Calu3 (cell line): ENCODE measurements at places on chromosomes 5 and 9.

DNA sequence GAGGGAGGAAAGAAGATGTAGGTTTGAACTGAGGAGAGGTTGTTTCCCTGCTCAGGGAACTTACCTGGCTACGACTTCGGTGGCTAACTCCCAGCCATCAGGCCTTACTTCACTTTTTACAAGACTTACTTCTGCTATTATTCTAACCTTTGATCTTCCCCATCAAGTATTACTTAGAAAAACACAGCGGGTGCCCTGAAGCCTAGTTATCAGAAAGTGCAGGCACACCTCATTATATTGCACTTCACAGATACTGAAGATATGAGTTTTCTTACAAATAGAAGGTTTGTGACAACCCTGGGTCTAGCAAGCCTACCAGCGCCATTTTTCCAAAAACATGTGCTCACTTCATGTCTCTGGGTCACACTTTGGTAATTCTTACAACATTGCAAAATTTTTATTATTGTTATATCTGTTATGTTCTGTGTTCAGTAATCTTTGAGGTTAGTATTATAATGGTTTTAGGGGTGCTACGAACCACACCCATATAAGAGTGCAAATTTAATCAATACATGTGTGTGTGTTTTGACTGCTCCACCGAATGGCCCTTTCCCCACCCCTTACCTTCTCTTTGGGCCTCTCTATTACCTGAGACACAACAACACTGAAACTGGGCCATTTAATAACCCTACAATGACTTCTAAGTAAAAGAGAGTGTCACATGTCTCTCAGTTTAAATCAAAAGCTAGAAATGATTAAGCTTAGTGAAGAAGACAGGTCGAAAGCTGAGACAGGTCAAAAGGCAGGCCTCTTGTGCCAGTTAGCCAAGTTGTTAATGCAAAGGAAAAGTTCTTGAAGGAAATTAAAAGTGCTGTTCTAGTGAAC lies 2102.7 kb upstream of the WWC1 start:
- no peak for DNase-seq

DNA sequence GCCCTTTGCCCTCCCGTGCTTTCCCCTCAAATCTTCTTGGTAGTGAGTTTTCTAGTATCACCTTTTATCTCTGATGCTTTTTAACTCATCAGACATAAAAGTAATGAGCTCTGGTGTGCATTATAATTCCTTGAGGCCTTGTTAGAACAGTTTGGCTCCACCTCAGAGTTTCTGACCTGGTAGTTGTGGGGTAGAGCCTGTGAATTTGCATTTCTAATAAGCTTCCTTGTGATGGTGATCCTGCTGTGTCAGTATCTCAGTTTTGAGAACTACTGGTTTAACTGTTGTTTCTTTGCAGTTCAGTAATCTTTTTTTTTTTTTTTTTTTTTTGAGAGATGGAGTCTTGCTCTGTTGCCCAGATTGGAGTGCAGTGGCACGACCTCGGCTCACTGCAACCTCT lies 31.1 kb downstream of the UBE2D2 start:
- no peak for DNase-seq

DNA sequence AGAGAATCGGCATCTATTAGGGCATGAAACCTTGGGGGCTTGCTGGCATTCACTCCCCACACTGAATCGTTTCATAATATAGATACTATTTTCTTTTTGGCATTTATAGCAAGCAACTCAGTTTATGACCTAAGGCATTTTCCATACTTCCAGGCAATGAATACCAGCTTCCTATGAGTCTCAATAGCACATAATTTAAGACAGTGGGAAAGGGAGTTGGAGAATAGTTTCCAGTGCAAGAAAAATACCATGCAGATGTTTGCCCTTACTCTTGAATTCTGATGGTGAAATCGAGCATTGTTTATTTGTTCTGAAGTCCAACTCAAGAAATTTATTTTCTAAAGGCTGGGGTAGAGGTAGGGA lies 175.8 kb upstream of the KLF9 start:
- DNase-seq = no peak

- no peak for DNase-seq
Measured at GRCh38 chr5:72364171-72364570, 44.0 kb downstream of the PTCD2 start.

DNA sequence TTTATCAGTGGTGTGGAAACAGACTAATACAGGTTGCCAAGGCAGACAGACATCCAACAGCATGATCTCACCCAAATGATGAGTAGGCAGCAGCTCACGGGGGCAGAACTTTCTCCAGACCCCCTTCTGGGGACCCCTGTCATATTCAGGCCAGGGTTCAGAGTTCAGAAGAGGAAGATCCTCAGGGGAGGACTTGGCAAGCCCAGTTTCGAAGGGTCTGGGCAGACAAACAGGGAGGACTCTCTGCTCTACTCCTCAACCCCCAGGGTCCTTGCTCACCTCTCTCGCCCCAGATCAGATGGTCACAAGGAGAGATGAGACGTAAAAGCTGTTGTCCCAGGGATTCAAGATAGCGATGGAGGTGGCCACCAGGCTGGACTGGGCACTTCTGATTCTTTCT lies 215.1 kb upstream of the MVB12B start:
- no peak for DNase-seq

GRCh38 chr5:50886657-50887345 lies 220.4 kb downstream of the PARP8 start:
- DNase-seq = no peak

DNA sequence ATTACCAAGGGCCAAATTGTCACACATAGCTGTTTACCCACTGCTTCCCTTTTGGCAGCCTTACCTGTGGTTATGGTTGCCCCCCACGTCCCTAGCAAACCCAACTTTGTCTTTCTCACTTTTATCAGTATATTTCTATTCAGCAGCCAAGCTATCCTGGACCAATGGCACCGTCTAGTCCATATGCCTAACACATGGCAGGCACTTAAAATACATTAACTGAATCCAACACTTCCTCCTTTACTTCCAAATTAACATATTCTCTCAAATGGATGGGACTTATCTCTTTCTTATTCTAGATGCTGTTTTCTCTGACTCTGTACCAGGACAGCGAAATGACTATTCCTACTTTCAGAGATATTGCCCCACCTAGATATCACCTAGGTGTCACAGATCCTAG lies 50.9 kb upstream of the SLC44A1 start:
- DNase-seq = no peak

DNA sequence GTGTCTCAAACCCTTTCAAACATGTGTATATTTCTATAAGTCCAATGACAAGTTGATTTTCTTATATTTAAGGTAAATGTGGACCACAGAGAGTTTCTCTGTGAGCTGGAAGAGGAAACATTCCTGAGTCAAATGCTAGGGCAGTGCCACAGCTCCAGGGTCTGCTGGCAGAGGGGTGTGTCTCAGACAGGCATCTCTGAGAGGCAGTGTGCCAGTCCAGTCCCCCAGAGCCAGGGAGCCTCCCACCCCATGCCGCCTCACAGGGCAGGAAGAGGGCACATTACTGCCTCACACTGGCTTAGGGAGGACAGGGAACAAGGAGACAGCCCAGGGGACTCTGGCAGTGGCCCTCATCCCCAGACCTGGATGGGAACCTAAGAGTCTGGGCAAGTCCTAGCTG lies 120.2 kb downstream of the TENT4A start:
- DNase-seq = no peak

DNA sequence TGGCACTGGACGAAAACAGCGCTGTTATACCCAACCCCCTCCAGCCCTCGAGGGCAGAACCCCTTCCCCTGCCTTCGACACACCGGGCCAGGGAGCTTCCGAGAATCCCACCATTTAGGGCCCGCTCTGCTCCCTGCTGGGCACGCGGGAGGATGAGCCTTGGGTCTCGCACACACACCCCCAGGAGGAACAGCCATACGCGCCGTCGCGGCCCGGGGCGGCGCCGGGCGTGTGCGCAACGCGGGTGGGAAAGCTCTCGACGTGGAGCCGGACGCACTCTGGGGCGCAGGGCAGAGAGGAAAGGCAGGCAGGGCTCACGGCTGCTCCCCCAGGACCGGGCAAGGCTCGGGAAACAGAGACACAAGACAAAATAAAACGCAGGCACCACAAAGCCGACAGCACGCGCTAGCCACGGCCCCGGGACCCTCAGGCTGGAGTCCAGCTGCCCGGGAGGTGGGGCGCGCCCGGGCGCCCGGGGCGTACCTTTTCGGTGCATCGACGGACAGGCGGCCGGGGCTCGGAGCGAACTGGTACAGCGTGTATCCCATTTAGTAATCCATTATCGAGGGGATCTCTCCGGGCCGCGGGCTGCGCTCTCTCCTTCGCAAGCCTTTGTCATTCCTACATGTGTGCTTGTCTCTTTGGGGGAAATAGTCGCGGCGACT lies 789 bp downstream of the SEMA6A start:
- peak; percentile 49 for DNase-seq

DNA sequence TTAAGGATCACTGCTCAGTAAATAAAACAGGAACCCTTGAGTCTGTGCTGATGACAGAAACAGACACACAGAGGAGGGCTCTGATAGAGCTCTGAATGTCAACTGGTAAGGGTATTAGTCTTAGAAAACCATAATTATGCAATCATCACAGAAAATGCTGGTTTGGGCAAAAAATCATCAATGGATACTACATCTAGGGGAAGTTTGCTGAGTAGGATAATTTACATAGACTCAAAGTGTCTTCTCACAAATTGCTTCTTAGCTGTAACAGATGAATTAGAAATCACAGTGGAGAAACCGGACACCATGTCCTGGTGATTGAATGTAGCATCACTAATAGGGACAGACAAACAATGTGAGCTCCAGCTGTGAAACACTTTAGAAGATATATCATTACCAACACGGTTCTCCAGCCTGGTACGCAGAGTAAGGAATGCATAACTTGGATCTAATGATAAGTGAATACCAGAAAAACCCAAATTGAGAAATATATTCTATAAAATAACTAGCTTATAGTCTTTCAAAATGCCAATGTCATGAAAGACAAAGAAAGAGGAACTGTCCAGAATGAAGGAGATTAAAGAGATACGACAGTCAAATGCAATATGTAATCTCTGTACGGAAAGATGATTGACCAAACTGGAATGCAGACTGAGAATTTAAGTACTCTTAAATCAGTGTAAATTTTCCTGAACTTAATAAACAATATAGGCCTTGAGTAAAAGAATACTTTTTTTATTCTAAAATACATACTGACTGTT lies 17.3 kb downstream of the CHD1 start:
- DNase-seq = no peak

GRCh38 chr5:76788362-76788761 lies 30.5 kb upstream of the F2RL1 start:
- DNase-seq = peak; percentile 59

DNA sequence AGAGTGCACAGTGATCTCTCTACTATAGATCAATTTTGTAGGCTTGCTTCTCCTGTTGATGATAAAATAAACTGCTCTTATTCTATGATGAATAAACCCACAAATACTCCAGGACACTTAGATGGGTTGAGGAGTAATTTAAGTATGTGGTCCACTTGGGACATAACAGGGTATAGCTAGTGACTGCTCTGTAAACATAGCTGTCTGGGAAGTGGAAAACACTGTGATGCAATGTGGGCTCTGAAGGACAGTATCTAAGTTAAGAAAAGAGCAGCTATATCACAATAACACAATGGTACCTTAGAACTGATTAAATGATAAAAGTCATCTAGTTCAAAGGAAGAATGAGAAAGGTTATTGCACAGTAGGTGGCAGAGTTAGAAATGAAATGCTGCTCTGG lies 294.3 kb upstream of the HAPLN1 start:
- DNase-seq = no peak

- no peak for DNase-seq
Measured at GRCh38 chr5:119274767-119275130, 81.1 kb upstream of the TNFAIP8 start.

GRCh38 chr5:175741556-175741955 lies 83.7 kb downstream of the HRH2 start:
- no peak for DNase-seq

GRCh38 chr5:157186309-157187045 lies 5.8 kb downstream of the ITK start:
- DNase-seq = no peak

- no peak for DNase-seq
Measured at GRCh38 chr5:42718591-42718990, 38.0 kb upstream of the CCDC152 start.

- DNase-seq = peak; percentile 39
Measured at GRCh38 chr9:21831841-21832509, 29.5 kb downstream of the MTAP start.

GRCh38 chr5:164909673-164910072 lies 1404.3 kb downstream of the MAT2B start:
- DNase-seq = no peak

DNA sequence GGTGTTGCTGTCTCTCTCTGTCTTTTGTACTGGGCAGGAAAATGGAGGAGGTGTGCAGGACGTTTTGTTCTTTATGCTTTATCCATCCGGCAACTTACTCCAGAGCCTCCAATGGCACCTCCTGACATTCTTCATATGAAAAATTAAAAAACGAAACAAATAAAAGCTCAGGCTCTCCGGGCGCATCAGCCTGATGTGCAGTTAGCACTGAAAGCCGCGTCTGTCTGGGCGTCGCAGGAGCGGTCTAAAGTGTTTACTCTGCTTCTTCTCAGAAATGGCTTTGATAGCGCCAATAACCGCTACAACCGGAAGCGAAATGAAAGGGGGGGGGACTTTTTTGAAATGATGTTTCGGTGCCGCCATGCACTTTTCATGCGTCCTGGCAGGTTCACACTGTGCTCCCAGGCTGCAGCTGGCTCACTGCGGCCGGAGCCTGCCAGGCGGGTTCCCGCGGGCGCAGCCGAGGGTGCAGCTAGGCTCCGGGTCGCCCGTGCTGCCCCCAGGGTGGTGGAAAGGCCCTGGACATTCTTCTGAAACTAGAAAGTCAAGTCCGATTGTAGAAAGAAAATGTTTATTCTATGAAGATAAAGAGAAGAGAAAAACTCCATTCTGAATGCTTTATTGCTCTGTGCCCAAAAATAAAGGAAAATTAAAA lies 407.7 kb upstream of the IRX1 start:
- no peak for DNase-seq

GRCh38 chr5:41707853-41708603 lies 162.2 kb downstream of the OXCT1 start:
- no peak for DNase-seq

- DNase-seq = no peak
Measured at GRCh38 chr5:109335114-109335513, 74.7 kb downstream of the PJA2 start.

DNA sequence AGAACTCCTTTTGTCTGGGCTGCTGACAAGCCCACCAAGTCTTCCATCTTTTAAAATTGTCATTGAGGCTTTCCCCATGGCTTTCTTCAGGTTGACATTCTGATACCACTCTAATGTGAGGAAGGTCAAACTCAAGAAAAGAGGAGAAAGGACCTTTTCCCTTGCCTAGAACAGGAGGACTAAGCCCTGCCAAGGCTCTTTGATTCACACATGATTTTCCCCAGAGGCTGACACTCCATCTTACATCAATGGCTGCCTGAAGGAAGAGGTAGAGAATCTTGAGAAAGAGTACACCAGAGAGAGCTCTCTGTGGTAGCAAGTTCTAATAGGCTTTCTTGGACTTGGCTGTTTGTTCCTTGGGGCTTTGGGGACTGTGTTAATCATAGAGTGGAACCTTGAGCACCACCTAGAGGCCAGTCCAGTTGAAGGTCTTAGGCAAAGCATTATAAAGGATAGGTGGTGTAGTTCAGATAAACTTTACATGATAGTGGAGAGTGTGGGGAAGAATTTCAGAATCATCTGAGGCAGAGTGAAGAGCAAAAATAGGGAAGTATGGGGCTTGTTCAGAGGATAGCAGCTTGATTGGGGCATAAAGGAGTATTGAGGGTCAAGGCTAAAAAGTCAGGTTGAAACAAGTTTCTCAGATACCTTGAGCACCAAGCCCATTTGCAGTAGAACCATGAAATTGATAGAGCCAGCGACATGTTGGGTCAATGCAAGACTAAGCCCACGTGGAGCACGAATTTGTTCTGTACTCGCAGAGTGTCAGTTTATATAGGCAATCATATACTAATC lies 36.7 kb downstream of the NDFIP1 start:
- peak; percentile 78 for DNase-seq
